MM.1S (cell line): ENCODE measurements at places on chromosomes 3 and 15.

DNA sequence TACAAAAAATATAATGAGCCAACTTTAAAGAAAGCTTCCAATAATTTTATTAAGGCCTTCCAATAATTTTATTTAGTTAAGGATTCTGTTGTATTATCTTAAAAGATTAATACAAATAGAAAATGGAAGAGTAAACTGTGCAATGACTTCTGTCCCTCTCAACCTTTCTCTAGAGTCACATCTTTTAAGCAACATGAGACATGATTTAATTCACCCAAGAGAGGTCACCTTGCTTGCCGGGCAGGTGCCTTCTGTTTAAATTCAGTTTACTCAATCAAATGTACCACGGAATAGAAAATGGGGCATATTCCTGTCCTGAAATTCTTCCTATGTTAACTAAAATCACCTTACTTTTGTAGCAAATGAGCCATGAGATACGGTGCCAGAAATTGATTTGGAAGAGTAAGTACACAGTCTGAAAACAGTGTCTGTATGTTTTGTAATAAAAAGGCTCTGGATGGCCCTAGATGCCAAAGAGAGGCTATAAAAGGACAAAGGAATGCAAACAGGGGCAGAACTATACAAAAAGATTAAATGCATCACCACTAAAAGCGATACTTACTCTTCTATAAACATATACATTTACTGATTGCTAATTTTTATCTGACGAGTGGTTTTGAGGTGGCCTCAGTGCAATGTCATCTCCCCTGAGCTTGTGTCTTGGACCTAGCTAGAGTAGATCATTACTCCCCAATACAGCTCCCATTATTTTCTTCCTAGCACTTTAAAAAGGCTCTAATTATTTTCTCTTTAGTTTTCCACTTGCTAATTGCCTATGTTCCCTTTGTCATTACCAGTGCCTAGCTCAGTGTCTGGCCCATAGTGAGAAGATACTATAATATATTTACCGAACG is 134.0 kb downstream of the FHIT start:
- DNase-seq = no peak

- DNase-seq = no peak
Measured at GRCh38 chr3:170372190-170372879, 14.8 kb downstream of the SKIL start.

DNA sequence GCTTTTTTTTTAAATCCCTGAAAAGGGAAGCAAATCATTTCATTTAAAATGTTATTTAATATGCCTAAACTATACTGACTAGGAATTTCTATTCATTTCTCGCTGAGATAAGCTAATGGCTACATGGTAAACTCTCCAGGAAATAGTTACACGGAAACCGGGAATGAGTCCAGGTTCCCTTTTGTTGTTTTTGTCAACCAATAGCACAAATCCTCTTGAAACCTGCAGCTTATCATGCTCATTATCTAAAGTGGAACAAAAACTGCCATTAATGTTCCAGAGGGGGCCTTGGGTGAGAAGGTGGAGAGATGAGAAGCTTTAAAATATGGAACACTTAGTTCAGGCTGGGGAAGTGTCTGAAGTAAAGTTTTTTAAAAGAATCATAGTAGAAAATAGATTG is 113.5 kb upstream of the ALCAM start:
- no peak for DNase-seq

- peak; percentile 47 for DNase-seq
Measured at GRCh38 chr3:192060160-192060781, 599.3 kb downstream of the PYDC2 start.

DNA sequence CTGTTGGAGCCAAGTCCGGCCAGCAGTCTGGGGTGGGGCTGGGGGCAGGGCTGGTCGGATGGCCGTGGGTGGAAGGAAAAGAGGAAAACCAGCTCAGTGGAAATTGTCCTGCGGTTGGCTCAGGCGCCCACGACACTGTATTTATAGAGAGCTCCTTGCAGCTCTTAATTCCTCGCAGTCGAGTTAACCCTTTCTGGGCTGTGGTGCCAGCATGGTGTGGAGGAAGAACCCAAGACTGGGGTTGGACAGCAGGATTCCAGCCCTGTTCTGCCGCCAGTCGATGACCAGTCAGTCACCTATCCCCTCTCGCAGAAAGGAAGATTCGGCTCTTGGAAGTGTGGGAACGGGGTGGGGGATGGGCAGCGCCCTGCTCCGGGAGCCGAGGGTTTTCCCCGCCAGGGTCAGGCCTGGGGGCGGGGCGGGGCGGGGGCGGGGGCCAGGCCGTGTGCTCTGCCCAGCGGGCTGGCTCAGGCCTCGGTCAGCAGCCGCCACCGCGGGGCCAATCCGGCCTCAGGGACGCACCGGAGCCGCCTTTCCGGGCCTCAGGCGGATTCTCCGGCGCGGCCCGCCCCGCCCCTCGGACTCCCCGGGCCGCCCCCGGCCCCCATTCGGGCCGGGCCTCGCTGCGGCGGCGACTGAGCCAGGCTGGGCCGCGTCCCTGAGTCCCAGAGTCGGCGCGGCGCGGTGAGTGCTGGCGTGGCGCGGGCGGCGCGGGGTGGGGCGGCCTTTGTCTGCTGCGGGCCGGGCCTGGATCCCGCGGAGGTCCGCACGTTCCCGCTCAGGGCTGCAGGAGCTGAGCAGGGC is at the start of gene CD276:
TSS of gene CD276 (plus strand) at position 607 of the 804 bp plus-strand sequence. CDS start 15,257 bp downstream, outside the sequence.
- DNase-seq = peak; percentile 60

- DNase-seq = no peak
Measured at GRCh38 chr3:16142350-16143025, 32.0 kb upstream of the GALNT15 start.

- DNase-seq = no peak
Measured at GRCh38 chr3:133887803-133888703, 7.6 kb downstream of the RAB6B start.

DNA sequence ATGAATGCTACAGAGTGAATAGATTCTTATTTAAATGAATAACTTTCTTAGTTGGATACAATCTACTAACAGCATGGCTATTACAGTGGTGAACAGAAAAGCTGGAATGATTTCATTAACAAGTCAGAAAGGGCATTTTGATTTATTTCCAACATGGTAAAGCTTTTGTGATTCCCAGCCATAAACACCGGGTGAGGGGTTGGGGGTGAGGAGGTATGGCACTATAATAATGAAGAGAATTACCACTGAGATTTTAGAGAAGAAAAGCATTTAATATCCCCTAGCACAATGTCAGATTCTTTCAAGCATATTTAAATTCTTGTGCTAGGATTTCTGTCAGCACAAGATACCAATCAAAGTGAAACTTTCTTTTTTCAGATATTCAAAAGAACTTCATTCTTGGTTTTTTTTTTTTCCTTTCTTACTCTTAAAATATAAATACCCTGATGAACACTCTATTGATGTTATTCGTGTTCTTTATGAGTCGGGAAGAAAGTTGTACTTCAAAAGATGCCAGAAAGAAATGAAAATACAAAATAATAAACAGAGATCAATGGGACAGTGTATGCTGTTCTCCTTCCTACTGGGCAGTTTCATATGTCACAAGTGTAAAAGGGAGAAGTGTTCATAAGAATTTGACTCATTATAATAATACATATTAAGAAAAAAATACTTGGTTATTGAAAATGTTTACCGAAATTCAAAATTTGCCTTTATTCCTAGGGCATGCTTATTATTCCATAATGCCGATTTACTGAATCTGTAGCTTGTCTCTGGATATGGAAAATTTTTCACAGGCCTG is 522.8 kb downstream of the CADM2 start:
- no peak for DNase-seq

GRCh38 chr3:26967501-26967900 is 344.9 kb downstream of the LRRC3B start:
- DNase-seq = no peak

GRCh38 chr15:88571852-88572259 is 25.4 kb upstream of the DET1 start:
- no peak for DNase-seq

GRCh38 chr15:62929000-62929357 is 113.6 kb upstream of the TPM1 start:
- DNase-seq = no peak

DNA sequence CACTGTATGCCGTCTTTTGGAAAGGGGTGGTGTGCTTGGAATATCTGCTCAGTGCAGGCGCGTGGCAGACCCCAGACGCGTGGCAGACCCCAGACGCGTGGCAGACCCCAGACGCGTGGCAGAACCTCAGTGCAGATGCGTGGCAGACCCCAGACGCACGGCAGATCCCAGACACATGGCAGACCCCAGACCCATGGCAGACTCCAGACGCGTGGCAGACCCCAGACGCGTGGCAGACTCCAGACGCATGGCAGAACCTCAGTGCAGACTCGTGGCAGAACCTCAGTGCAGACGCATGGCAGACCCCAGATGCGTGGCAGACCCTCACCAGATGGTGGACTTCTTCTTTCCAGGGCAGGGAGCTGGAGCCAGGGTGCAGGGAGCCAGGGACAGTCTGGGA is 637 bp upstream of the MUC4 start:
- no peak for DNase-seq

- DNase-seq = peak; percentile 73
Measured at GRCh38 chr15:57527382-57528091, 64.2 kb upstream of the MYZAP start.

- DNase-seq = no peak
Measured at GRCh38 chr15:89330119-89330518, 4.5 kb downstream of the POLG start.

DNA sequence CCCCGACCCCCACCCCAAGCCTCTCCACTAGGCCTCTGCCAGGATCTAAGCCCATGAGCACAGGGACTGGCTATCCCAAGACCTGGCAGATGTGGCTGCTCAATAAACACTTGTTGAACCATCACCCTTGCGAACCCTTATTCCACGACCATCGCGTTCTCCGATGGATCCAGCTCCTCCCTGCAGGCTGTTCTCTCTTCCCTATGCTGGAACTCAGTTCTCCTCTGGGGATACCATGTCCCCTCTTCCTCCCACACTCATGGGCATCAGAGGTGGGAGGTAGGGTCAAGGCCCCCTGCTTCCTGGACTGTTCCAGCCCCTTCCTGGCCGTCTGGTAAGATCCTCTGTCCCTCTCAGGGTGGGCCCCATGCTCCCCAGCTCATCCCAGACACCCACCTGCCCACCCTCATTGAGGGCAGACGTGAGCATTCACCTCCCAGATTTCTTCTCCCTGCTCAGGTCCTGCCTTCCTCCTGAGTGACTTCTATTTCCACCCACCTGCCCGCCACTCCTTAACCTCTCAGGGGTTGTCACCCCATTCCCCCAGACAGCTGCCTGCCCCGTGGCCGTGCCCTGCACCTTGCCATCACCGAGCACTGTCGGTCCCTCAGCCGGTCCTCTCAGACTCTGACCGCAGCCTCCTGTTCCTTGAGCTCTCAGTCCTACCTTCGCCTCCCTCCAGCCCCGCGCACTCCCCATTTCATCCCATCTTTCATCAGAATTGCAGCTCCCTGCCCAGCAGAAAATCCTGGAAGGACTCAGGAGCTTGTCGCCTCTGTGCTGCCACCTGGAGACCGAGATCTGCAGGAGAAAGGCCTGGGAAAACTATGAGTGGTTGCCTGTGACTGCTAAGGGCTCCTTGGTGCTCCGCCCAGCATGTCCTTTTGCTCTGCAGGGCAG is 42.0 kb downstream of the PML start:
- DNase-seq = no peak

DNA sequence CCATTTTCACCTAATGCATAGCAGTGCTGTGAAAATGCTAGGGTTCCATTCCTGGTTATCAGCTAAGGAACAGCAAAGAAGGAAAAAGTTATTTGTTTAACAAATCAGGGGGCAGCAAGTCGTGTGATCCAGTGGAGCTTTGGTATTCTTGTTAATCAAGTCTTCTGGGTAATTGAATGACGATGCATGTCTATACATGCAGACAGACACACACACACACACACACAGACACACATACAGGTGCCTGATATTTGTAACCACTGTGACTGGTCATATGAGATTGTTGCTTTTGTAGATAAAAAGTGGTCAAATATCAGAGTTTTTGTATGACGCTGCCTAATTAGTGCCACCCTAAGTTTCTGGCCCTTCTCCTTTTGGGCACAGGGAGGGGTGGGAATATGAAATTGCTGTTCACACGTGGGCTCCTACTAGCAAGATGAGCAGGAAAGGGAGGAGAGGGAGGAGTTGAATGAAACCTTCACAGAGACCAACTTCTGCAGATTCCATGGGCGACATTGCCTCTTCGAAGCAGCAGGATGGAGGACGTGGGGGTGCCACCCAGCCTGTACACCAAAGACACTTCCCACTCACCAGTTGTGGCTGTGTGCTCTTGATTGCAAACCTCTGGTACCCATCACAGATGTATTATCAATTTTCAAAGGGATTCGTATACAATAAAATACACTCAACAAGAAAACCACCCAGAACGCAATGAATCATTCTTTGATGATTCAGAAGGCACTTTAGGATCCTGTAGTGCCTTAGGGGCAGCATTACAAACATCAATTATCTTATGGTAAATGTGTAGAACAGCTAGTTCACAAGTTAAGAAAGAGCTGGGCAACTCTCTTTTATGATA is 281.9 kb upstream of the ICE2 start:
- no peak for DNase-seq

- peak; percentile 68 for DNase-seq
Measured at GRCh38 chr3:101069901-101070798, 76.9 kb upstream of the ABI3BP start.

DNA sequence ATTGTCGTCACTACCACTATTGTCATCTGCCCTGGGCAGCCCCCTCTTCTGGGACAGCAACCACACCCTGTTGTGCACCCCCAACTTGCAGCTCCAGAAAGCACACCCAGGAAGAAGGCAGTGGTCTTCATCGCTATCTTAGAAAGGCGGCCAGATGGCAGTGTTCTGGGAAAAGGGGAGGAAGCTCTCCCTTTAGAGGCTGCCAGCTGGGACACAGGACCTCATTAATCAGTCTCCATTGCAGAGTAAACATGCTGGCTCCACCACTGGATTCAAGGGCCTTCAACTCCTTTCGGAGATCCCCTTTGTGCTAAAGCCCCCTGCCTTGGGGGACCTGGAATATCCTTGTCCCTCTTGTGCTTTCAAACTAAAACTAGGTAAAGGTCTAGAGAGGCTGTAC is 199.3 kb upstream of the LINGO1 start:
- DNase-seq = no peak

- DNase-seq = no peak
Measured at GRCh38 chr15:61521953-61522352, 292.9 kb upstream of the RORA start.

DNA sequence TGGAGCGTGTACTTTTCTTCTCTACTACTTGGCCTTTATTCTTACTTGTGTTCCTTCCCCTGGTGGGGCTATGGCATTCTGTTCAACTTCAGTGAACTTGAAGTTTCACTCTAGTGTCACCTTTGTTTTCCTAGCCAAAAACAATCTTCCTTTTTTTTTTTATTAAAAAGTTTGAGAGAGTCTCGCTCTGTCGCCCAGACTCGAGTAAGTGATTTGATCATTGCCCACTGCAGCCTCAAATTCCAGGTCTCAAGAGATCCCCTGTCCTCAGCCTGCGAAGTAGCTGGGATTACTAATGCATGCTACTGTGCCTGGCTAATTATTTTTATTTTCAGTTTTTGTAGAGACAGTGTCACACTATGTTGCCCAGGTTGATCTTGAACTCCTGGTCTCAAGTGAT is 124.8 kb downstream of the SST start:
- DNase-seq = no peak

- no peak for DNase-seq
Measured at GRCh38 chr3:138907539-138907938, 39.4 kb downstream of the FOXL2 start.

- no peak for DNase-seq
Measured at GRCh38 chr3:184676927-184677326, 34.9 kb downstream of the MAGEF1 start.
